ENCODE measurements at places on chromosomes 6 and 20.

- DNase-seq = no peak
Observed at GRCh38 chr6:139657119-139657518, 282.7 kb upstream of the CITED2 start.

GRCh38 chr6:34657037-34657306, 39.6 kb downstream of the ILRUN start:
- no peak for DNase-seq

DNA sequence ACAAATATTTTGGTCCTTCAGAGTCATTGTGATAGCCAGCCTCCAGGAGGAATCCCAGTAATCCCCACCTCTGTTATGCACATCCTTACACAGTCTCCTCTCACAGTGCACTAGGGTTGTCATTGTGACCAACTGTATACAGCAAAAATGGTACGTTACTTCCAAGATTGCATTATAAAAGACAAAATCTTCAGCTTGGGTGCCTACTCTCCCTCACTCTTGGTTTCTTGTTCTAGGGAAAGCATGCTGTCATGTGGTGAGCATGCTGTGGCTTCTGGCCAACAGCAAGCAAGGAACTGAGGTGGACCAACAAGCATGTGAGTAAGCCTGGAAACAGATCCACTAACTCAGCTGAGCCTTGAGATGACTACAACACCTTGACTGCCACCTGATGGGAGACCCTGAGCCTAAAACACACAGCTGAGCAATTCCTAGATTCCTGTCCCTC, 130.1 kb upstream of the DST start:
- no peak for DNase-seq

GRCh38 chr20:33337531-33338165, 54.6 kb downstream of the BPIFB1 start:
- no peak for DNase-seq

- no peak for DNase-seq
Observed at GRCh38 chr6:87806635-87807034, 104.6 kb upstream of the AKIRIN2 start.

- DNase-seq = no peak
Observed at GRCh38 chr6:98241630-98242029, 592.7 kb upstream of the POU3F2 start.

- no peak for DNase-seq
Observed at GRCh38 chr6:105594821-105595220, 191.9 kb upstream of the PREP start.

- no peak for DNase-seq
Observed at GRCh38 chr6:144027932-144028587, 20.0 kb upstream of the PLAGL1 start.

GRCh38 chr6:144106206-144106605, 10.8 kb upstream of the SF3B5 start:
- no peak for DNase-seq

DNA sequence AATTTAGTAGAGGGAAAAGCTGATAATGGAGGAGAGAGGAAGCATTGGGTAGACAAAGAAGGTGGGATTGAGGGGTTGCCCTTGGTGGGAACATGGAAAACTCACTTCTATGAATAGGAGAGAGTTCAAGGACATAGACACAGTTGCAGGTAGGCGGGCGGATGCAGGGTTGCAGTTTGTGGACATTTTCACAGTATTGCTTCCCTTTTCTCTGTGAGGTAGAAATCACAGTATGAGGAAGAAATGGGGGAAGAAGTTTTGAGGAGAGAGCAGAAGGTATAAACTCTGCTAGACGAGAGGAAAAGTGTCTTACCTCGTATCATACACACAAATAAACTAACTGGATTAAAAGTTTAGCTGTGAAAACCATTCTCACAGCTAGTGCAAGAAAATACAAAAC, 200.7 kb upstream of the ECI2 start:
- DNase-seq = no peak

- no peak for DNase-seq
Observed at GRCh38 chr6:100269189-100269588, 195.5 kb downstream of the SIM1 start.

DNA sequence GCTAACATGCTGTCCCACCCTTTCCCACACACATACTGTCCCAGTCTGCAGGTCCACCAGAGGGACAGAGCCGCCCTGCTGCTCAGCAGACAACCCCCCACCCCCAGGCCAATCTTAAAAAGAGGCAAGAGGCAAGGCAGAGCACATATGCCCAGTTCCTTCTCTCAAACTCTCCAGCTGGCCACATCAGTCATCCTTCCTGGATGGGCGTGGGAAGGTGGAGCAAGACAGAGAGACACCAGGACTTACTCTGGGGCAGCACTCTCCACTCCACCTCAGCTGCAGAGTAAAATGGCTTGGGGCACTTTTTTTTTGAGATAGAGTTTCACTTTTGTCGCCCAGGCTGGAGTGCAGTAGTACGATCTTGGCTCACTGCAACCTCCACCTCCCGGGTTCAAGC, 10.8 kb downstream of the MOCS3 start:
- no peak for DNase-seq

DNA sequence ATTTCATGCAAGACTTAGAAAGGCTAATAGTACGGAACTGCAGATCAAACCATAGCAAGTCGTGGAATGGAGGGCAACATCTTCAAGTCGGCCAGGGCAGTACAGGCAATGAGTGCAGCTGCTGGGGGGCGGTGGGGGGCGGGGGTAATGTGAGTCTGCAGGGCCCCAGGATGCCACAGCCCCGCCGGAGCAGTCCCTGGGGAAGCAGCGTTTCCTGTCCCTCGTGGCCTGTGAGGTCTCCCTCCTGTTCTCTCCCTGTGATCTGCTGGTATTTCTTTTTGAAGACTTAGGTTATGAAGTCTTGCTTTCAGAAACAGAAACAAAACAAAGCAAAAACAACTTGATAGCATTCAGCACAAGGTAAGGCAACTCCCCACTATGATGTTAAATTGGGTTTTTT, 351.9 kb downstream of the FOXA2 start:
- DNase-seq = no peak

DNA sequence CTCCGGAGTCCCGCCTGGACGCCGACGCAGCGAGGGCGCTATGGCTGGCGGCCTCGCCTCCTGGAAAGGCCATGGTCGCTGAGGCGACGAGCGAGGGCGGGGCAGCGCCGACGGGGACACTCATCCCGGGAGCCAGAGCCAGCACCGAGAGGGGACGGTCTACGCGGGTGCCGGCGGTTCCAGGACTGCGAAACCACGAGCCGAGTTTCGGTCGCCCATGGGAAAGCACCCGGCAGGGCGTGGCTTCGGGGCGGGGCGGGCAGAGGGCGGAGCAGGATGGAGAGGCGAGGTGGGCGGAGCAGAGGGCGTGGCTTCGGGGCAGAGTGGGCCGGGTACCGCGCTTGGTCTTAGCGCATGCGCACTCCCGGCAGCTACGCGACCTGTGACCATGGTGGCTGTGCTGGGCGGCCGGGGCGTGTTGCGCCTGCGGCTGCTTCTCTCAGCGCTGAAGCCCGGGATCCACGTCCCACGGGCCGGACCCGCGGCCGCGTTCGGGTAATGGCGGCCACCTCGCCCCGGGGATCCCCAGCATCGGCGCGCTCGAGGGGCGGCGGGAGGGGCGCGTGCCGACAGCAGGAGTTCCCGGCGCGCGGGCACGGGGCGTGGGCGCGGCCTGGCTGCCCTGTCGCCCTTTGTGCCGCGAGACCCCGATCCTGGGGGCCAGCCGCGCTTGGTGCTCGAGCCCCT, at the start of gene BPHL:
Gene BPHL, plus strand, starts transcription at position 359 of the 687 bp plus-strand sequence. Its CDS starts 30 bp downstream, at position 389.
- peak; percentile 96 for DNase-seq

DNA sequence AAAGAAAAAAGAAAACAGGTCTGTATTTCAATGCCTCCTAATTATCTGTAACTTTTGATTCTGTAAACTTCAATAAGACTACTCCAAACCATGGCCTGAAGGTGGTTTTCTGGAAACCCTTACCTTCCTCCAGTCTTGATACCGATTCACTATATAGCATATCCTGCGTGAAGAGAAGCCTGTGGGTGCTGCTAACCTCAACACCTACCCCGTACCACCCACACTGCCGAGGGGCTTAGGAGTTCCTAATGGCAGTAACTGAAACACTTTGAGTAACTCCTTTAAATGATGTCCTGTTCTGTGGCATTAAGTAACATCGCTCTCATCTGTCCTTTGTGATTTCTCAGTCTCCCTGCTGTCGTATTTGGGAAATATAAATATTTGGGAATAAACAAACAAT, 104.5 kb upstream of the CARMIL1 start:
- no peak for DNase-seq

GRCh38 chr20:2255926-2256531, 39.8 kb upstream of the TGM3 start:
- no peak for DNase-seq

DNA sequence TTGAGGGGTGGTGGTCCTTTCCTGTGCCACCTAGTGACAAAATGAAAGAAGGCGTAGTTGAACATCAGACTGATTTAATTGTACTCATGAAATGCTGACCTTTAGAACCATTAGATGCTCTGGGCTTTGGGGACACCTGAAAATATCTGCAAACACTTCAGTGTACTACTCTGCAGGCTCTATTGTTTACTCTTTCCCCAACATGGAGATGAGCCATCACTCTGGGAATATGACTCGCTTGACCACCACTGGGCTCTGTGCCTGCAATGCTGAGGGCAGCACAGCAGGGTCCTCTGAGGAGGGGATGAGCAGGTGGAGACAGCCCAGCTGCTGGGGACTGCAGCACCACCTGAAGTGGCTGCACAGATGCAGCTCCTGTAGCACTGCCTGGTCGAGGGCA, 74.8 kb upstream of the SLC24A3 start:
- DNase-seq = no peak

GRCh38 chr6:17004269-17004668, 97.6 kb upstream of the STMND1 start:
- no peak for DNase-seq

DNA sequence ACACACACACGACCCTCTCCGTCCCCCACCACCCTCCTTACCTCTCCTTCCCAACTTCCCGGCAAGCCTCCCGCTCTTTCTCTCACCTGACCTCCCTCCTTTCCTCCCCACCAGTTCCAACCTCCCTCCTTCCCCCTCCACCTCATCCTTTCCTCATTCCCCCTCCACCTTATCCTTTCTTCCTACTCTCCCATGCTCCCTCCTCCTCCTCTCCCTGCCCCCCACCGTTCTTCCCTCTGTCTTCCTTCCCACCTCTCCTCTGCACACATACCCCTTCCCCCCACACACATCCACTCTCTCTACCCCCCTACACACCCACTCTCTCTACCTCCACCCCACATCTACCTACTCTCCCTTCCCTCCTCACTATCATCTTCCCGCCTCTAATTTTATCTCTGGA, 144.2 kb downstream of the TBC1D32 start:
- DNase-seq = no peak

DNA sequence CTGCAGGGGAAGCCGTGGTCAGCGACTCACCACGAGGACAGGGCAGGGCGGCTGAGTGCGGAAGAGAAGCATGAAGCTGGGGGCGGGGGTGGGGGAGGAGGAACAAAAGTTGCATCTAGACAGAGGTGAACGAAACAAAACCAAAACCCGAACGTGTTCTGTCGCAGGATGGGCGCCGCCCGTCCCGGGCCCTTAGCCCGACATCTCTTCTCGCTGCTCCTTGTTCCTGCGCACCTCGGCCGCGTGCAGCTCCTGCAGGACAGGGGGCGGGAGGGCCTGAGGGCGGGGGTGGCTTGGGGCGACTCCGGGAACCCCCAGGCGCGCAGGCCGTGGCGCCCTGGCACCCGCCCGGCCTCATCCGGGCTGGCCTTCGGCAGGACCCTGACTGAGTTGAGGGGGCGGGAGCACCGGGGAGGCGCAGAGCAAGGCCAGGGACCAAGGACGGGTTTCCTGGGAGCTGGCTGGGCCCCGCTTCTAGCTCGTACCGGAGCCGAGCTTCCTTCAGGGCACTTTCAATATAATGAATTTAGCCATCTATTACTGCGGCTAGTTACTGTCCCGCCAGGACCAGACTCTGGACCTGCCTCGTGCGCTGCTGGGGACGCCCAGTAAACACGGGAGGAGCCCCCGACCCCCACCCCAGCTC, 12.0 kb downstream of the STMN3 start:
- DNase-seq = no peak

DNA sequence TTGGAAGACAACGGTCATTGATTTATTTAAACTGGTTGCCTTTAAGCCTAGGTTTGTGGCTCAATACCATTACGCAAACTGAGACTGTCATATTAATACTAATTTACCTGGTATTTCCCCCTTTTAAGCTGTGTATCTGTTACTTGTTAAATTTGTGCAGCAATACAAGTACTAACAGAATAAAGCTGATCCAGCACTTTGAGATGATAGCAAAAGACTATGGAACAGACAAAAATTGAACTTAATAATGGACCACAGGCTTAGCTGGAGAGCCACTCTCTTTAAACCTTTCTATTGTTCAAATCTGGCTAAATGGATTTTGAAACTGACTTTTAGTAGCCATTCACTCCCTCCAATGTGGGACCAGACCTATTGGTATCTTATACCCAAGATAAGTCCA, 6.2 kb upstream of the CENPW start:
- no peak for DNase-seq

DNA sequence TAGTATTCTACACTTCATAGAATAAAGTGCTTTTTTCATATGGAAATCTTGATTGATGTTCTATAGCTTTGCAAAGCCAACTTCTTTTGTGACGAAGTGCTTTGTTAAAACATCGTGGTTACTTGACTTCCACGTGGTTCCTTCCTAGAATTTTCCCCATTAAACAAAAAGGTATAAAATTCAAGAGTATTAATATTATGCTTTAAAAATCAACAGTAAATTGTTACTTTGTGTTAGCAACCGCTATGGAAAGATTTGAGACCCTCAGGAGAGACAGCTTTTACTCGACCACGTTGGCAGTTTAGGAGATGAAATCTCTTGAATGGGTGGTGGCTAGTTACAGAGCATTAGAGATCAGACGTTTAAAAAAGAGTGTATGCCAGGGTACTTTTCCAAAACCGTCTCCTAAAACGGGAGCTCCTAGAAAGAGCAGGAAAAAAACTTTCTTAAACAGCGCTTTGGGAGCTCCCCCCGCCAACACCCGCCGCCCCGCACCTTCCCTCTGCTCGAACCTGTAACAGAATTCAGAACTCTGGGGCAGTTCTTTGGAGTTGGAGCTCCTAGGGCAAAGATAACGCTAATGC, 920 bp downstream of the GJA1 start:
- DNase-seq = no peak

DNA sequence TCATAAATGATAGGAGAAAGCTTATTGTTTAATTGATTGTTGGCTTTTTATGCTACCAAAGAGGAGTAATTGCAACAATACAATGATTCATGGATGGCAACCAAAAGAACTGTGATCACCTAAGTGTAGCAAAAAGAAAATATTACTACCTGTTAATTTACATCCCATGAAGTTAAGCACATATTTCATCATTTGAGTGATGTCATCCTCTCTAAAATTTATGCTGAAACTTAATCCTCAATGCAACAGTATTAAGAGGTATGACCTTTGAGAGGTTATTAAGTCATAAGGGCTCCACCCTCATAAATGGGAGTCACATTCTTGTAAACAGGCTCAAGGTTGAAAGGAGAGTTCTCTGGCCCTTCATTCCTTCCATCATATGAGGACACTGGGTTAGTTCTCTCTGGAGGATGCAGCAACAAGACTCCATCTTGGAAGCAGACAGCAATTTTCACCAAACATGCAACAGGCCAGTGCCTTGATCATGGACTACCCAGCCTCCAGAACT, 190.6 kb upstream of the GRIK2 start:
- no peak for DNase-seq

GRCh38 chr6:138541823-138542481, 42.7 kb upstream of the NHSL1 start:
- DNase-seq = no peak
